H7 (cell line): ENCODE measurements at places on chromosomes 4 and X. TPM values are rescaled to one million over a fixed set of nuclear protein-coding genes. Genes with fewer than 3 reads are reported as not detected.

Gene PCDH19
- total RNA-seq = 1.1 and 2.4 TPM in 2 replicates

DNA sequence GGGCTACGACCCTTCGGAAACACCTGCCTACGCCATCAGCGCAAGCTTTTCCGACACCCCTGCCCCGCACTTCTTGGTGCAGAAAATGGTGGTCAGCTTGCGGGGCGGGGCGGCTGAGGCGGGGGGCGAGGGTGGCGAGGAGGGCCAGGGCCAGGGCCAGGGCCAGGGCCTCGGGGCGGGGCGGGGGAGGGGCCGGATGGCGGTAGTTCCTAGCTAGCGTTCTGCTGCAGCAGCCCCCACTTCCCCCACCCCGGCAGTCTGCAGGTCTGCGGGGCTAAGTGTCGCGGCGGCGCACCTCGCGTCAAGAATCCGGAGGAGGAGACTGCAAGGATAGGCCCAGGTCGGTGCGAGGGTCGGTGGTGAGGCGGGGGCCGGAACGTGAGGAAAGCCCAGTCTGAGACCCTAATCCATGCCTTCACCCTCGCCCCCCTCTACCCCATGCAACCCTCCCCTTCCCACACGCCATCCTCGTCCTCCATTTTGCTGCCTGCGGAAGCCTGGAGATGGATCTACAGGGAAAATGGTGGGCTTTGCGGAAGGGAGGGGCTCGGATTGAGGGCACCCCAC, 600 bp downstream of the BEX4 start:
- peak; percentile 59 for DNase-seq

DNA sequence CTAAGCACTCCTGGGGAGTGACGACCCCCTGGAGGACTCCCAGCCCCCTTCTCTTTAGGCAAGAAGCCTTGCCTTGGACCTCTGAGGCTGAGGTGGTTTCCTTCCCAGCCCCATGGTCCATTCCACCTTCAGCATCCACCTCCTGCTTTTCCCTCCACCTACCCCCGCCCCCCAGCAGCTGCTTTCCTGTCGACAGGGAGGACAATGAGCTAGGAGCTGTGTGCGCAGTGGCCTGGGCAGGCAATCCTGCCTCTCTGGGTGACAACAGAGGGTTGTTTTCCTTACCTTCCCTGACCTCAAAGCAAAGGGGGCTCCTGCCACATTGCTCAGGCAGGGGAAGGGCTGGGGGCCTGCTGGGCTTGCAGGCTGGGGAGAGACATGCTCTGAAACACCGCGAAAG, 123.5 kb downstream of the BCOR start:
- DNase-seq = peak; percentile 84

- peak; percentile 10 for DNase-seq
Observed at GRCh38 chr4:63728480-63729177, 680.6 kb downstream of the TECRL start.

DNA sequence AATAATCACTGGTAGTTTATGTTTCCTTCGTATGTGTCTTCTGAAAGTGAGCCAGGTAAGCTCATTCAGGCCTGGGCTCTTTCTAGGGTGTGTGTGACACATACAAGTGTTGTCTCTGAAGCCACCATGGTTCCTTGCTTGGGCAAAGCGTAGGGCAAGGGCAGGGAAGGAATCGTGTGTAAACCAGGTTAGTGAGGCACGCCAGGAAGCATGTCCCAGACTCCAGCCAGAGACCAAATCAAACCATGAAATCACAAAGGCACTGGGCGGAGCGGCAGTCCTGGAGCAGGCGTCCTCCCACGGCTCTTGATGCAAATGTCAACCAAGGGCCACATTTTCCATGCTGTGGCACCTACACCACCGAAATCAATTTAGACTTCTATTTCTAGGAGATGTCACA, 67.0 kb downstream of the NYX start:
- no peak for DNase-seq

DNA sequence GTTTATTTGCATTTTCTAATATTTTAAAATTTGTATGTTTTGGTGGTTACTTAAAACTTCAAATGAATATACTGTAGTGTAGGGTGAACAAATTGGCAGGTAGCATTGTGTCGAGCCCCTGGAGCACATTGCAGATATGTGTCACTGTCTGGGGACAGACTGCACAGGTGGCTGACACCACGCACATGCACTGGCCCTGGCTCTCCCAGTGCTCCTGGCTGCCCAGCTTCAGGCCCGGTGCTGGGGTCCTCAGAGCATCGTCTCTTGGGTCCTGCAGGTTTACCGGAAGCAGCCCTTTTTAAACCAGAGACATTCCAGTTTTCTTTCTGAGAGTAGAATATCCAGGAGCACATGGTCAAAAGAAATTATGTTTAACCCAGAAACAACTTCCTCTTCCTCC, 15.6 kb downstream of the BST1 start:
- no peak for DNase-seq

GRCh38 chrX:39261446-39262147, 460.3 kb downstream of the MID1IP1 start:
- DNase-seq = peak; percentile 52

Gene BMP3
- 0.07 and 0.10 TPM in 2 replicates for total RNA-seq

DNA sequence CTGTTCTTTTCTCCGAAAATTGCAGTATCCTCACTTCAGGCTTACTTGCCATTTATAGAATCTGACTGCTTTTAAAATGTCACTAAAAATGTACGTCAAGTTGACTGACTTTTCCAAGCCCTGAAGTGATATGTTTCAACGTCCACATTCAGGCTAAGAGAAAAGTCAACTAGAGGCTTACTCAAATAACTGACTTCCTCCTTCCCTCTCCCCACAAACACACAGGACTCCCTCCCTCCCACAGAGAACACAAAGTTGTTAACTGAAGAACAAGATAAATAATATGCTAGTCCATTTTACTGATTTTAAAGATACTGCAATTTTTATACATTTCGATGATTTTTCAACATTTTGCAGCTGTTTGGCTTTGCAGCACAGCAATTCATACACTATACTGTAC, 13.8 kb upstream of the CDKL2 start:
- DNase-seq = no peak

Gene GYPA
- not detected in 2 replicates for total RNA-seq

- DNase-seq = no peak
Observed at GRCh38 chrX:39619182-39620009, 478.4 kb downstream of the BCOR start.

Gene FREM3
- 0.04 TPM in 1 of 2 replicates, not detected in the other for total RNA-seq

GRCh38 chr4:111717921-111718320, 427.3 kb upstream of the FAM241A start:
- no peak for DNase-seq

GRCh38 chr4:164828955-164829354, 48.0 kb upstream of the APELA start:
- DNase-seq = no peak

DNA sequence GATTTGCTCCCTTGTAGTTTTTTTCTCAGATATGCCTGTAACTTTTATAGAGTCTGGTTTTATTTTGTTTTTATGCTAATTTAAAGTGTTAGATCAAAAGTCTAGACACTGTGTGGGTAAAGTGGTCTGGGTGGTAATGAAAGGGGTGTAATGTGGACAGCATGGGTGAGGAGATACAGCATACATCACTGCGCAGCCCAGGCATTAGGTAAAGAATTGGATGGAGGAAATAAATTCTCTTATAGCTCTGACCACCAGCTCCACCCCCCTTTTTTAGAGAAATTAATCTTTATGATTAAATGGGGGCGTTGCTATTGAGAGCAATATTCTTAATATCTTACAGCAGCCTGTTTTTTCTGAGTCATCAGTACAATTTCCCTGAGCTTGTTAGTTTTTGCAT, 163.9 kb upstream of the IGFBP7 start:
- no peak for DNase-seq

DNA sequence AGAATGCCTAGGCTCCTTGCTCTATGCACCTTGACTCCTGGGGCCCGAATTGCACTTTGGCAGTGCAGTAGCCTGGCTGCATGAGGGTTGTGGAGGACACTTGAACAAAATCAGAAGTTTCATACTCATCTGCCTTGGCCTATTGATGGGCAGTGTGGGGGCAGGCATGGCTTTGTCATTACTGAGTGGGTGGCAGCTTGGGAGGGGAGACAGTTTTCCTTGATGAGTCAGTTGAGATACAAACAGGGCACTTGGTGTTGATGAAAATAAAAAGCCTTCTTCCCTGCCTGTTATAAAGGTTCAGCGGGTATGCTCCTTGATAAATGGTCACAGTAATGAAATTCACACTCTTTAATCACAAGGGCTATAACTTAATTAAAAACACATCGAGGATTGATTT, 126.8 kb upstream of the MAMLD1 start:
- DNase-seq = no peak

Gene FAM200B
- 39.5 and 61.0 TPM in 2 replicates for total RNA-seq

DNA sequence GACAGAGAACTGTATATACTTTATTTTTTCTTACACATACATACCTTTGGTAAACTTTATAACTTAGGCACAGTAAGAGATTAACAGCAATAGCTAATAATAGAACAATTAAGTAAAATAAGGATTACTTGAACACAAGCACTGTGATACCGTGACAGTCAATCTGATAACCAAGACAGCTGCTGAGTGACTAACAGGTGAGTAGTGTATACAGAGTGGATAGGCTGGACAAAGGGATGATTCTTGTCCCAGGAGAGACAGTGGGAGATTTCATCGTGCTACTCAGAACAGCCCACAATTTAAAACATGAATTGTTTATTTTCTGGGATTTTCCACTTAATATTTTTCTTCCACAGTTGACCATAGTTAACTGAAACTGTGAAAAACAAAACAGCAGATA, 411.8 kb downstream of the PPP1R2C start:
- DNase-seq = no peak

DNA sequence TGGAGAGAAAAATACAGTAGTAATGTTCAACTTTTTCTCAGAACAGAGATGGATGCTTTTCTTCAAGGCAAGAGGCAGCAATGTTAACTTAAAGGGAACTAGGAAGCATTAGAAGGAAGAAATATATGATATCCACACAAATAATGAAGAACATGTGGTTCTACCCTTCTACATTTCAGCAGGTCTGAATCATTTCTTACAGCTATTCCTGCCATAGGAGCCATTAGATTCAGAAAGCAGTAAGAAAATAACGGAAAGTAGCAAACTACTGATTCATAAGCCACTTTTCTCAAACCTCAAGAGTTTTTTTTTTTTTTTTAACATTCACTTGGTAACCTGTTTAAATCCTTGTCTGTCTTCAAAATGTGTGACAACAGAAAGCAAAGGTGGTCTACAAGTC, 1251.6 kb upstream of the AGA start:
- DNase-seq = no peak

DNA sequence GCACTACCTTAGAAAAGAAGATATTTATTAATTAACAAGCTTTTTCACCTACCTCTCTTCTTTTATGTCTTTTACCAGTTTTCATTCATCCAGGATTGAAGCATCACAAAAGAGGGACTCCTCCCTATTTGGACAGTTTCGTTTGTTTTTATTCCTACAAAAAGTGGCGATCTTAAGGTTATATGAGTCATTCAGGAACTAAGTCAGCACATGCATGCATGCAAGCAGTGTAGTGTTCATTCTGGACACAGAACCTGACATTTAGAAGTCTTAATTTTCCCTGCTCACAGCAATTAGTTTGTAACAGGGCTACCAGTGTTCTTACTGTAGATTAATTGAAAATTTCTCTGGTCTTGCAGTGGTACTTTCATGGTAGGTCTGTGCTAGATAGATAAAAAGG, 47.9 kb upstream of the QRFPR start:
- DNase-seq = no peak

DNA sequence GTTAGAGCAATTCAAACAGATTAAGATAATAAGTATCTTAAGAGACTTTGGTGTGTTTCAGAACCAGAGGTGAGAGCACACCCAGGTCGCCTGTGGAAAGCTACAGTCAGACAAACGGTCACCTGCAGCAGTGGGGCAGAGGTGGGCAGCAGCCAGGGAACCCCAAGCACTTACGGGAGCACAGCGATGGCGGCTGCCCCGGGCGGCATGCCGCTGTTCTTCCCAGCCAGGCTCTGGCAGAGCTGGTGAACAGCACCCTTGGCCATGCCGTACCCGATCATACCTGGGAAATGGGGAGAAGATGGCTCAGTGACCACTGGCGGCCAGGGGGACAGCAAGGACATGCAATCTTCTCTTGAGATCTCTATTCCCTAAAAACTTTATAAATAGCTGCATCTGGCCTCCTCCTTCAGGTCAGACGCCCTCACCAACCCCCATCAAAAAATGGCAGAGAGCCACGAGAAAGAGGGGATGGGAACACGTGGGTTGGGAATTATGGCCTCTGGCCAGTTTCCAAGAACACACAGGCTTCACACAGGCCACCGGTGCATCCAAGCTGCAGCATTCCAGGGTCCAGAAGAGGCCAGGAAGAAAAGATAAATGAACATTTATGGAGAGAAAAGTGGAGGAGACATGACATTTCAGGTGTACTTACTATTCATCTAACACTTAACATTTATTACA, 19.7 kb downstream of the QDPR start:
- DNase-seq = no peak

DNA sequence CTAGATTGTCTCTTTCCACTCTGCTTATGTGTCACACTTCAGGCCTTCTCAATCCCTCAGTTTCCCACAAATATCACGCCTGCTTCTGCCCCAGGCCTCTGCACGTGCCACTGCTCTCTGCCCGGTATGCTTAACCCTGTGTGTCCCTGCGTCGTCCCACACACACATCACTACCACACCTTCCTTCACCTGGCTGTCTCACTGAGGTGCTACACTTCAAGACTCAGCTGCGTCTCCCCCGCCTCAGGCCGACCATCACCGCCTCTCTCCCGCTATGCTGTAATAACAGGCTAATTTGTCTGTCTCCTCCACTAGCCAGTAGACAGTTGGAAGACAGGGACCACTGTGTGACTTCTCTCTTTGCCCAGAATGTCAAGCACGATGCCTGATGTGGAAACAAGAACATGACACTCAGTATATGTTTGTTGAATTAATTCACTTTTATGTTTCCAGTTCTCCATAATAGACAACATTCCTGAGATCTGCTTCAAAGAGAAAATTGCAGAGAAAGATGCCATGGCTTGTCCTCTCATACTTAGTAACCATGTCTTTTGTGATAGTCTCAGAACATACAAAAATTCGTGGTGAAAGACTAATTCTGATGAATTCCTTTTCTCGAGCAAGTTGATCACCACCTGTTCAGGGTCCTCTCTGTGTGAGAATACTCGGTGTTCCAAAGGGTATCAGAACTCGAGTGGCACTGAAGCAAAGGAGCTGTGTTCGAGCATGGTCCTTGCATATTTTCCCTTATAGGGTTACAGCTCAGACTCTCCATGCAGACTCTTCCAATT, 54.2 kb downstream of the AFAP1 start:
- DNase-seq = no peak

Gene LYAR
- 31.1 and 39.9 TPM in 2 replicates for total RNA-seq

DNA sequence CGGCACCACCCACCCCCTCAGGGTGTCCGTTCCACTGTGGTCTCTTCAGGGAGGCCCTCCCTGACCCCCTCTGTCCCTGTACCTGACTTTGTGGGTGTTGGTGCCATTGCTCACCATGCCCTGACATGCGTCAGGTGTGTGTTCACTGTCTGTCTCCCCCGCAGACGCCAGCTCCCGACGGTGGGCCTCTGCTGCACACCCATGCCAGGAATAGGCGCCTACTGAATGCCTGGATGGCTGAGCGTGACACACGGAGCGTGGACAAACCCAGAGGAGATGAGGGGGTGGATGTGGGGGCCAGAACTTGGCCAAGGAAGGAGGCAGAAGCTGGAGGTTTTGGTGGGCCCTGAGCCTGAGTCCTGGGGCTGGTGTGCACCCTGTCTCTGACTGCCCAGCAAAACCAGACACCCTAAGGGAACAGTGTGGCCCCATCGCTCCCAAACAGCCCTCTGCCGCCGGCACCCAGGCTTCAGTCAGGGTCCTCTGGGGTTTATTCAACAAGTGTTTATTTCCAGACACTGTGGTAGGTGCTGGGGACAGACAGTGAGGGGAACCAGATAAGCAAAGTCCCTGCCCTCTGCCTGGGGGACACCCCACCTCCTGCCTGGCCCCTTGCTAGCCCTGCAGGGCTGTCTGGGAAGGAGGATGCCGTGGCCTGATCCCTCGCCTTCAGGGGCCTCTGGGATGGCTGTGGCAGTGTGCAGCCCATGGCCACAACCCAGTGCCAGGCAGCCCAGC, 76.9 kb downstream of the WFS1 start:
- DNase-seq = no peak
